ENCODE measurements at places on chromosomes 4 and X.

DNA sequence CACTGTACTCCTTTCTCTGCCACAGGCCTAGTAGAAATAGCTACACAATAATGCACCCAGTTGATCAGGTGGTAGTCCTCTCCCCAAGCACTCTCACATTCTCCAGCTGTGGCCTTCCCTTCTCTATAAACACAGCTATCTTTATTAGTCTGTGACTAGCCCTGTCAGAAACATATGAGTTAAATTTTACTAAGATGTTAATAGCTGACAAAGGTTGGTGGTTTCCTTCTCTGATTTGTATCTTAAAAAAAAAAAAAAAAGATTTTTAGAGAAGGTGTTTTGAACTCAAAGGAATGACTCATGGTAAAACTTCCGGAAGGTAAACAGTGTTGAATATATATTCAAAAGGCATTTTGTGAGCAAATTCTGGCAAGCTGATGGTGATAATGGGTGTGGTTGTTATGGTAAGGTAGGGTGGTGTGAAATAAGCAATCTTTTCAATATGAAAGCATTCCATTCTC is 327.4 kb downstream of the PPP3CA start:
- no peak for DNase-seq

DNA sequence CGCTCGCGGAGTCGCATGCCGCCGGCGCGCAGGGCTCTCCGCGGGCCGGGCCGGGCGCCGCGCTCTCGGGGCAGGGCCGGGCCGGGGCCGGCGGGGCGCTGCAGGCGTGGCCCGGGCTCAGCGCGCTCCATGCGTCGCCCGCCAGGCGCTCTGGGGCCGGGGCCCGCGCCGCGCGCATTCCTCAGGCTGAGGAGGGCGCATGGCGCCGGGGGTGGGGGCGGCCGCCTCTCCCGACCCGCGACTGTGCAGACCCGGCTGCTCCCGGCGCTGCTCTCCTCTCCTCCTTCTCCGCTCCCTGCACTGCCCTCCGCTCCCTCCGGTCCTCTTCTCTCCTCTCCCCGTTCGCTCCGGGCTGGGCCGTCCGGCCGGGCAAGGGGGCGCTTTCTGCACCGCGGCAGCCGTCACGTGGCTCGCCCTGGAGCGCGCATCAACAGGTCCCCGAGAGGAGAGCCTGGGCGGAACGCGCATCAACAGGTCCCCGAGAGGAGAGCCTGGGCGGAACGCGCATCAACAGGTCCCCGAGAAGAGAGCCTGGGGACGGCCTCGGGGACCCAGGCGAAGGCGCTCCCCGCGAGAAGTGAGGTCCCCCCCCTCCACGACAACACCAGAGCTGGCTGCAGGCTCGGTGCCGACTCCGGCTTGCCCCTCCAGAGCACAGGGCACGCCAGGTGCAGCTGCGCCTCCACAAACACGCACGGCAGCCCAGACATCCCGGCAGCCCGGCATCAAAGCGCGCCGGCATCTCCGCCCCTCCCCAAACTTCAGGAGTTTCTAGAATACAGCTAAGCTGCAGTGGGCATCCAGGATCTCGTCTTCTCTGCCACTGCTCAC is 12.9 kb downstream of the PPP2R3B start:
- DNase-seq, result no peak

DNA sequence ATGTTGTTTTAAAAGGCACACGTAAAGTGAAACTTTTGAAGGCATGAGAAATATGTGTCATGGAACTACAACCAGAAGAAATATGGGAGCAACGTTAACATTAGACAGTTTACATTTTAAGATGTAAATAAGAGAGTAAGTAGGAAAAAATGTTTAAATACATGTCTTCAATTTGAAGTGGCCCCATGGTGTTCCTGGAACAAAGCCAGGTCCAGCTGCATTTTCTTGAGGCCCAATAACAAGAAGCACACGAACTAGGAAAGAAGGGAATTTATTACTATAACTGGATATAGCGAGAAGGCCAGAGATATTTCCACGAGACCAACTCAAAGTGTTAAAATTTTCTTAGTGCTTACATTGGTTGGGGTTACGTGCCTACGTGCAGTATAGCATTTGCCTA is 458.1 kb downstream of the KCTD8 start:
- DNase-seq, result no peak

GRCh38 chrX:132631579-132632232 is 142.9 kb upstream of the MBNL3 start:
- DNase-seq, result no peak

DNA sequence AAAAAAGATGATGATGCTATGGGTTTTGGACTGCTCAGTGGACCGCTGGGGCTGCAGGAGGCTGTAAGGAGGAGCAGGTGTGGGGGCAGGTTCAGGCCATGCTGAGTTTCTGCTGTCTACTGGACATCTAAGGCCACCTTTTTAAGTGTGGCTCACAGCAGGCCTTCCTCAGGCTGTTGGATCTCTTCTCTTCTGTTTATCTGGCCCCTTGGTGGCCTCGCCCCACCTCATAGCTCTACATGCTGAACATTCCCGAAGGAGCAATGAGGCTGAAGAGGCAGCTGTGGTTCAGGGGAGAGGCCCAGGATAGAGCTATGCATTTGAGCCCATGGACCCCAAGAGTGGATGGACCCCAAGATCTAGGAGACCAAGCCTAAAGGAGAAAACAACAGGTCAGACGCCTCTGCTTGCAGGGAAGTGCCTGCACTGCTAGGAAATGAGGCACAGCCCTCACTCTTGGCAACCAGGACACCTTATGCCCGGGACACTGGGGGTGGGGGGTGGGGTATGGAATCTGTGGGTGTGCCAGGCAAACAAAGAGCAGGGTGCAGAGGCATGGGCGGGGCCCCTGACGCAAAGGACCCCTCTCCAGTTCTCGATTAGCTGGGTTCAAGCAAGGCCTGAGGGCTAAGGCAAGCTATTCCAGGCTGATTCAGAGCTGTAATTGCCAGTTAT is 168.9 kb downstream of the BCOR start:
- DNase-seq, result no peak

DNA sequence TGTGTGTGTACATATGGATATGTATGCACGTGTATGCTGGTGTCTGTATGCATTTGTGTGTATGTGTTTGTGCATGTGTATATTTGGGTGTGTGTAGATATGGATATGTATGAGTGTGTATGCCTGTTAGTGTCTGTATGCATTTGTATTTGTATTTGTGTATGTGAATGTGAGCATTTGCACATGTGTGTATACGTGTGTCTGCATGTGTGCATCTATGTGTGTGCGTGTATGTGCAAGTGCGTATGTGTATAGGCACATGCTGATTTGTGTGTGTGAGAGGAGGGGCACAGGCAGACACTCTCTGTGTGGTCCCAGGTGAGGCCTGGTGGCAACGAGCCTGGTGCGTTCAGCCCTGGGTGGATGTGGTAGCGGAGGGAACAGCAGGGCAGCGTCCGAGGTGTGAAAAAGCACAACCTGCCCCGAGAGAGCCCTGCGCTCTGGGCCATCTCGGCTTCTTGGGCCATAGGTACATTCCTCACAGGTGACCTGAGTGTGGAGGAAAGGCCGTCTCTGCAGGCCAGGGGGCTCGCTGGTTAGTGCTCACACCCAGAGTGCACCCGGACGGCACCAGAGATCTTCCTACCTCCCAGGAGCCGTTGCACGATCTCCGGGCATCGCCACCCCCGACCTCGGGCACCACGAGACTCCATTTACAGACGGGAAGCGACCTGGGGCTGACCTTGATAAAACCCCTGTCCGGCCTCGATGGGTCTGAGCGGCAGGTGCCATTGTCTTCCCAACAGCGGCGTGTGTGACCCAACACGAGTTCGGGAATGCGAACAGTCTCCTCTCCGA is 45.0 kb downstream of the ASMT start:
- DNase-seq, result no peak

- no peak for DNase-seq
These were observed 34.6 kb downstream of the COX18 start for GRCh38 chr4:73034896-73035295.

DNA sequence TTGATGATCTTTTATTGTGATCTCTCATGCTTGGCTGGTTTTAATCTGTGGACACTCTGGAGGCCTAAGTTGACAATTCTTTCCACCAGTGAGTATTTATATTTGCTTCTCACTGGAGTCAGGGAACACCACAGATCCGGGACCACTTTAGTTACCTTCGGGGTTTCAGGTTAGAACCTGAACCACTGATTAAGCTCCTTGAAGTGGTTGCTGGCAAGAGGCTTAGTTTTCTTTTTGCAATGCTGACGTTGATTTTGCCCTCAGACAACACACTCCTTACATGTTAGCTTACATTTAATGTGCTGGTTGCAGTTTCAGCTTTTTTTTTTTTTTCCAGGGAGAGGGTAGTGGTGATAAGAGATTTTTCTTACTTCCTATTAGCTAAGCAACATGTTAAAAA is 10.5 kb upstream of the ZNF330 start:
- no peak for DNase-seq

GRCh38 chr4:111506706-111507105 is 638.5 kb upstream of the FAM241A start:
- DNase-seq, result no peak

DNA sequence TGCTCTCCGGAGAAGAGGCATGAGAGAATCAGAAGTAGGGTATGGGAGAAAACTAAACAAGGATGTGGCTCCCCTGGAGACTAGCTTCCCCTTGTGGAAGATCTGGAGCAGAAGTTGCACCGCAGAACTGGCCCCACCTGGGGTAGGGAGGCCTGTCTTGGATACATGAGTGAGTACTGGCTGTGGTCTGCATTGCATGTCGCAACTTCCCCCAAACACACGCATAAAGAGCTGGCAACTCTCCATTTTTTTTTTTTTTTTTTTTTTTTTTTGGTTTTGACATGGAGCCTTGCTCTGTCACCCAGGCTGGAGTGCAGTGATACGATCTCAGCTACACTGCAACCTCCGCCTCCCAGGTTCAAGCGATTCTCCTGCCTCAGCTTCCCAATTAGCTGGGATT is 119.9 kb downstream of the EGF start:
- no peak for DNase-seq

DNA sequence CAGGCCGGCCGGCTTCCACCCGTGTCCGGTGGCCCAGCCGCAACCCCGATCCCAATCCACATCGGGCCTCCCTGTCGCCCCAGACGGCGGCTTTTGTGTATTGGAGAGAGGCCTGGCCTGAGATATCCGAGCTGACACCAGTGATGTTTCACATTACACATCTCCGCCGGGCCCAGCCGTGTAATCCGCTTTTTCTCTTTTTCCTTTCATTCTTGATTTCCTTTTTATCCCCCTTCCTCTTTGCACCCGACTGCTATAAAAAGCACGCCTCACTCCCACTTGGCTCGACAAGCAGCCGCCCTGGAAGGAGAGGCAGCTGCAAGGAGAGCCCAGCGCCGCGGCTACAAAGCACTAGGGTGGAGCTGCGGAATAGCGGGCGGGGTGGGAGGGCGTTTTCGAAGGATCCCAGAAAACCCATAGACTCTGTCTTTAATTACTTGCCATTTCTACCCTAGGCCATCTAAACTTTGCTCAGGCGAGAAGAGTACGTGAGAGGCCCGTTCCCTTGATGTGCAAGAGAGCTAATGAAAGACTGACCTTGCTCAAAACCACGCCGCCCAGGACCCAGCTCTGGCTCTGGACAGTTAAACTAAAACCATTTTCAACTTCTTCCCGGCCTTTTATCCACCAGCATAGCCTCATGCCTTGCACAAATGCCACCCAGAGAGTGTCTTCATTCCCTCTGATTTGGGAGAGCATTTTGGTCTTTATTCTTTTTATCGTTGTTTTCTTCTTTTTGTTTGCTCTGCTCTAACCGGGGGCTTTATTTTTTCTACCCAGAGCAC is 3.2 kb downstream of the PITX2 start:
- DNase-seq, result no peak

DNA sequence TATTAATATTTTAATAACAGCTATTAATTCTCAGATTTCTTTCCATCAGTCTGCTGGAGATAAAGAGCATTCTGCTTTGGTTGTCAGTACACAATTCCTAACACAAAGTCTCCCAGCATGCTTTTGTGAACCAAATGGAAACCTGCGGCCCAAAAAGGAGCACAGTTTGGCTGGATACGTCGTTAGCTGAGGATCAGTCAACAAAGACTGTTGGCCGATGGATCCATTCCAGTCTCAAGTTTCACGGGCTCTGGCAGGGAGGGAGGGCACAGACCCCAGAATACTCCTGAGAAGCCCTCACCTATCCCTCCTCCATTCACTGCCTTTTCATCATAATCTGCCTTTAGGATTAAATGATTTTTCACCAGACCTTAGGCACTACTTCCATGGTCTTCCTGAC is 26.3 kb upstream of the PRSS48 start:
- no peak for DNase-seq

GRCh38 chr4:152455311-152455710 is 80.6 kb downstream of the FBXW7 start:
- DNase-seq, result no peak

- DNase-seq, result no peak
These were observed 66.8 kb downstream of the GAB1 start for GRCh38 chr4:143403553-143403820.

GRCh38 chr4:52837716-52838558 is 24.2 kb upstream of the RASL11B start:
- DNase-seq, result no peak

DNA sequence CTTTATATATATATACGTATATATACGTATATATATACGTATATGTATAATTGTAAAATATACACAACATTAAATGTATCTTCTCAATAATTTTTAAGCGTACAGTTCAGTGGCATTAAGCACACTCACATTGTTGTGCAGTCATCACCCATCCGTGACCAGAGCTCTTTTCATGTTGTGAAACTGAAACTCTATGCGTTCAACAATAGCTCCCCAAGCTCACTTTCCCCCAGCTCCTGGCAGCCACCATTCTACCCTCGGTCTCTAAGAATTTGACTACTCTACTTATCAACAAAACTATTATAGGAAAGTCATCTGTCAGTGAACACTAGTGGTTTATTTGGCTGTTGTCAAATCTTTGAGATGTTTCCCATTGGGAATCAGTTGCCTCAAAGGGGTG is 621.8 kb upstream of the GALNT7 start:
- no peak for DNase-seq

DNA sequence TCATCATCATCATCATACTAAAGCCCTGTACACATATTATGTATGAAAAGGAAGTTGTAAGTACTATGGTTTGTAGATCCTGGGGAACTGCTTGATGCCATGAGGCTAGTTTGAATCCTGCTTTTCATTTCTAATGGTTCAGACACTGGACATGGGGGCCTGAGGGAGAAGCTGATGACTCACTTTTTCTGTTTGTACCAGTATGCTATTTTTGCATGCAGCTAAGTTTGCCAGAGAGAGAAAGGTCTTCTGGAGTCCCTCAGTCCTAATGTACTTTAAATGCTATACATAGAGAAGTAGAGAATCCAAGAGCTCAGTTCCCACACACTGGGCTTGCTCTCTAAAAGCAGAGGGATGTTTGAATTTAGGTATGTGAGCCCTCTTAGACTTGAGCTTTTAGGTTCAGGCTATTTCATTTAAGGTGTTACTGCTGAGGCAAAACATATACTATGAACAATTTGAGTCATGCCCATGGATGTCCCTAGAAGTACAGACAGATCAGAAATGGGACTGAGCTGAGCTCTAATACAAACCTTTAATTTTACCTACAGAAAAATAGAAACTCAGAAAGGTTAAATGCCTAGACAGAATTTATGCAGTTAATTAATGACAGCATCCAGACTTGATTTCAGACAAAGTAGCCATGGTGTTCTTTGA is 17.6 kb upstream of the HS3ST1 start:
- DNase-seq, result no peak

- DNase-seq, result no peak
These were observed 126.3 kb downstream of the FBXO8 start for GRCh38 chr4:174157106-174157607.

- no peak for DNase-seq
These were observed 984.4 kb downstream of the RAB28 start for GRCh38 chr4:12499693-12500092.
